ENCODE measurements at places on chromosomes 2 and 18.

- DNase-seq: peak; percentile 30
Measured at GRCh38 chr2:65227020-65227455, 593 bp upstream of the ACTR2 start.

DNA sequence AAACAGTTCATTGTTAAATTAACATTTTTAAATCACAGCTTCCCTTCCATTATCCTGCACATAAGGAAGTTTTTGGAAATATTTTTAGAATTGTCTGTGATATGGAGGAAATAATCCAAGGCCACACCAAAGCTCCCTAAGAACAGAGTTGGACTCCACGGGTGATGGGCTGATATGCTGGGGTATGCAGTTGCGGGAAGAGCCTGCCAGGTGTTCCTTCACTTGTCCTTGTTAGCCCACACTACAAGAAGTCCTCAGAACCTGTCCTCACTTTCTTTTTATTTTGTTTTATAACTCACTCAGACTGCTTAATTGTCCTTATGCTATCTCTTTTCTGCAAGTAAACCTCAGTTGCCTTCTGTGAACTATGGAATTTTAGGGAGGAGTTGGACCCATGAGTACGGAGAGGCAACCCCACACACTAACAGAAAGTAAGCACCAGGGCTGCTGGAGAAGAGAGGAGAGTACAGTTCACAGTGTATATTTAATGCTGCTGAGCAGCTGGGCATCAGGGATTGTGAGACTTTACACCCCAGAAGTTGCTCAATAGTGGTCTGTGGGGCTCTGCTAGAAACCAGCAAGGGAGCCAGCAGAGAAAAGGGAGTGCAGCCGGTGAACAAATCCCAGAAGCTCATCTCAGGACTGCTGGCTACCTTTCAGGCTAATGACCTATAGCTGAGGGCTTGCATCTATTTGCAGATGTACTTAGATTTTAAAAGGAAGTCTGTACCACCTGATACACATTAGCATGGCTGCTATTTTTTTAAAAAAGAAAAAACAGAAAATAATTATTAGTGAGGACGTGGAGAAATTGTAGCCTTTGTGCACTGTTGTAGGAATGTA, 280.1 kb upstream of the STON1 start:
- DNase-seq: no peak

GRCh38 chr2:3665886-3666612, 8.0 kb downstream of the ALLC start:
- no peak for DNase-seq

DNA sequence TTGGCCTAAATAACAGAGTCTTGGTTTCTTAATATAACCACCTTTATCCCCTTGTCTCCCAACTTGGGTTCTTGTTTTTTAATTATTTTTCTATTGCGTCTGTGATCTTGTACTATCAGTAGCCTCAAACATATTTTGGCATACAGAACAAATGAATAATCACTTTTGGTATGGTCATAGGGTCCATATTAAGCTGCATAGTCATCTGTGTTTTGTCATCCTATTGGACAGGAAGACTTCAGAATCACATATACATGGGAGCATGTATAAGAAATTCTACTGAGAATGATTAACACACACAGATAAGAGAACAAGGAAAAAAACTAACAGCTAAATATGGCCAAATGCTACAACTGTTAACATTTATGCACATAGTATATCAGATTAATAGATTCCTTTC, 126.0 kb downstream of the MEP1B start:
- DNase-seq: no peak

- no peak for DNase-seq
Measured at GRCh38 chr2:34252111-34252510, 653.0 kb upstream of the FAM98A start.

- no peak for DNase-seq
Measured at GRCh38 chr2:181841079-181841478, 50.5 kb upstream of the ITPRID2 start.

DNA sequence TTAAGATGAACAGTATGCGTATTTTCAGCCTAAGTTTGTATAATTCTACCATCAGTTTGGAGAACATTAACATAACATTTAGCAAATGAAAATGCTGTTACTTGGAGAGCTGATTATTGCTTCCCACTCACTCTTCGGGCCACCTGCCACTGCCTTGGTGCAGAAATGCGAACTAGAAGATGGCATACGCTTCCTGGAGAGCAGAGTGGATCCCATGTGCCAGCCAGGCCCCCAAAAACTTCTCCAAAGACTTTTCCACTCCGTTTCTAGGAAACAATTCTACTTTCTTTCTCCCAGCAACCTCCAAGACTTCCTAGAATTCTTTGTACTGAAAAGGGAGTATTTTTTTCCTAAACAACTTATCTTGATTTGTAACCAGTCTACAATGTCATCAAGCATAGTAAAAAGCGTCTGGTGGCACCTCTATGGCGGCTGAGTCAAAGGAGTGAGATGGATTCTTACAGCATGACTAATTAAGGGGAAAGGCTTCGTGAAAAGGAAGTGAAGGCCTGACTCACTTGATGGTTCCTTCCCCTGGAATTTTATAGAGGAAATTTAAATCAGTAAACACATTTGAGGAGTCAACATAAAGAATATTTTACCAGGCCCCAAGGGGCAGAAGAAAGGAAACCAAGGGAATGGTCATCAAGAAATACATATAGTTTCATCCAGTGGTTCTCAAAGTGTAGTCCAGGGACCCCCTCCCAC, 36.6 kb downstream of the FEZ2 start:
- no peak for DNase-seq
